ENCODE measurements at places on chromosomes 1 and 21. TPM values are rescaled to one million over a fixed set of nuclear protein-coding genes. Genes with fewer than 3 reads are reported as not detected.

KRTAP10-11 gene
- not detected for total RNA-seq

CYP4Z1 gene
- total RNA-seq: not detected

ANKRD65 gene
- not detected for total RNA-seq

LMX1A gene
- total RNA-seq: not detected

ANGPTL7 gene
- total RNA-seq: not detected

GABRD gene
- 0.25 TPM for total RNA-seq

NFASC gene
- total RNA-seq: not detected

ADGRB2 gene
- 0.25 TPM for total RNA-seq

CA6 gene
- total RNA-seq: 2.4 TPM

OR6K6 gene
- total RNA-seq: not detected

KDM1A gene
- total RNA-seq: 42.2 TPM

PTPRU gene
- total RNA-seq: 0.25 TPM

SLC22A15 gene
- 0.16 TPM for total RNA-seq

CATSPERE gene
- 0.33 TPM for total RNA-seq

TFF3 gene
- not detected for total RNA-seq
